ENCODE measurements at places on chromosomes 4 and X. TPM values are rescaled to one million over a fixed set of nuclear protein-coding genes. Genes with fewer than 3 reads are reported as not detected.

Gene CXorf38
- 11.0 TPM for total RNA-seq

Gene CSAG1
- not detected for total RNA-seq

Gene S100P
- total RNA-seq = 0.06 TPM

Gene KLF8
- 0.44 TPM for total RNA-seq

Gene MTMR8
- 0.49 TPM for total RNA-seq

Gene SYTL5
- total RNA-seq = not detected

Gene RIPPLY1
- total RNA-seq = not detected

Gene PPEF1
- total RNA-seq = not detected

Gene CAPN6
- total RNA-seq = not detected

Gene NDP
- total RNA-seq = not detected

Gene HEPH
- 0.16 TPM for total RNA-seq

Gene AMBN
- not detected for total RNA-seq

Gene KLKB1
- 0.06 TPM for total RNA-seq

Gene NSUN7
- under 0.01 TPM for total RNA-seq

Gene TXK
- 0.16 TPM for total RNA-seq

Gene AR
- total RNA-seq = 0.49 TPM

Gene MND1
- 6.5 TPM for total RNA-seq

Gene FATE1
- total RNA-seq = not detected

Gene NPNT
- total RNA-seq = 0.32 TPM

Data from bladder microvascular endothelial cell (primary cell).